Activated CD4-positive, CD25-positive, alpha-beta regulatory T cell (primary cell): ENCODE measurements at places on chromosomes 12 and 14.

GRCh38 chr12:49662998-49663843 lies 39.9 kb downstream of the PRPF40B start:
- DNase-seq = peak; percentile 16

GRCh38 chr14:35435177-35435576 lies 30.6 kb upstream of the NFKBIA start:
- DNase-seq = no peak

GRCh38 chr14:92995620-92996019 lies 72.7 kb downstream of the CHGA start:
- DNase-seq = no peak

DNA sequence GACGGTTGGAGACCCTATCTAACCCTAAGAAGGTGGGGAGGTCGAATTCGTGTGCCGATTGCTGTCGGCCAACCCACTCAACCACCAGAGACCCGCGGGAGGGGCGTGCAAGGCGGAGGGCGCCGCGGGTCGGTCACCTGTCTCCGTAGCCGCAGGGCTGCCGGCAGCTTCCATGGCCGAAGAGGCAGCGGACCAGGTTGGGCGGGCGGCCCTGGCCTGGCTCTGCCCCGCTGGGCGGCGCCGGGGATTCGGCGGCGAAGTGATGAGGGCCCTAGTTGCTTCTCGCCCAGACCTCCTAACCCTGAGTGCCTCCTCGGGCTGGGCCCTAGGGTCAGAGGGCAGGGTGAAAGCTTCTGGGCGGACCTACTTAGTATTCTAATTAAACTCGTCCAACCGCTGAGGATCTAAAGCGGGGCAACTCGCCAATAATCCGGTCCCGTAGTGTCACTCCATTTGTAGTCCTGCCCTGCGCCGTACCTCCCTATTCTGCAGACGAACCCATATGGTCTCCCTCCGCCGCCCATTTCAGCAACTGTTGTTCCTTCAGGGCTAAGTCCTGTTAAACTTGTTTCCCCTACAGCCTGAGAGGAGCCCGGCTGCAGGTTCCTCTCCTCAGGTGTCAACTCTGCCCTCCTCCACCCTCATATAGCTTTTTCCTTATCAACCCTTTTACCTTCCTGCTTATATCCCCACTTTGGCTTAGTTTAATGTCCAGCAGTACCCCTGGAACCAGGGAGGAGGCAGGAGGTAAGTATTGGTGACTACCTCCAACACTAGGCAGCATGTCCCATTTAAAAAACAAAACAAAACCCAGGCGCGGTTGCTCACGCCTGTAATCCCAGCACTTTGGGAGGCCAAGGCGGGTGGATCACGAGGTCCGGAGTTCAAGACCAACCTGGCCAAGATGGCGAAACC lies at the start of gene PYM1:
Gene PYM1, minus strand, starts transcription at position 307 of the 915 bp plus-strand sequence. Its CDS starts 133 bp downstream, at position 174.
- peak; percentile 47 for DNase-seq
